ENCODE measurements at places on chromosomes 1 and 21.

DNA sequence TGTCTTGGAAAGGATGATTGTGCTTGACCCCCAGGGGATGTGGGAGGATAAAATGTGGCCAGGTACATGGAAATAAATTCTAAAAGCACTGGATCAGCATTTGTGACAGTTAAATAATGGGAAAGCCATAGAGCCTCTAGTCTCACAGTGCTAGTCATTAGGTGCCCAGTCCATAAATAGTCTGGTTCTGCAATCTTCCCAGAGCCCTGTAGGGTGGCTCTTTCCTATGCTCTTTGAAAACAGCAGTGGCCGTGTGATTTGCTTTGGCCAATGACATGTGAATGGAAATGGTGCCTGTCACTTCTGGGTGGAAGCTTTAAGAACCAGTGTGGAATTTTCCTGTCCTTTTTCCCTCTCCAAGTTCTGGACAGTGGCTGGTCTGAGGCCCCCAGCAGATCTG is 113.2 kb downstream of the TRABD2B start:
- DNase-seq = no peak

DNA sequence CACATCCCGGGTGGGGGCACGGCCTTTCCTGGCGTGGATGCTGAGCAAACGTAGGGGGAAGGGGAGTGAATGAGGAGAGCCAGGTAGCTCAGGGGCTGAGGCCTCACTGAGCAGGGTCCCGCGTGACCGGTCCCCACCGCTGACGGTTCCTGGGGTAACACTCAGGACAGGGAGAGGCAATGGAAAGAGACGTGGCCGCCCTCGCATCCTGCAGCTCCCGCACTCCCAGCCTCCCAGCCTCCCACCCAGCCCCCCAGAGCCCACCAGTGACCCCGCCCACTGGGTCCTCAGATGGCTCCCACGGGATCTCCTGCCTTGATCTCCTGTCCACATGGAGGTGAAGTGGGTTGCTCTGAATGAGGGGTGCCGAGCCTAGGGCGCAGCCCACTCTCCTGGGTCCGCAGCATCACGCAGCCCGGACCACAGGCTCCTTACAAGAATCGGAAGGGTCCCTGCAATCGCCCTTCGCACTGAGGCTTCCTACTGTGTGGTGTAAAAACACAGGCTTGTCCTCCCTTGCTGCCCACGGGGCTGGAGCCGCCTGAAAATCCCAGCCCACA is 2.4 kb downstream of the TSPEAR start:
- DNase-seq = no peak

DNA sequence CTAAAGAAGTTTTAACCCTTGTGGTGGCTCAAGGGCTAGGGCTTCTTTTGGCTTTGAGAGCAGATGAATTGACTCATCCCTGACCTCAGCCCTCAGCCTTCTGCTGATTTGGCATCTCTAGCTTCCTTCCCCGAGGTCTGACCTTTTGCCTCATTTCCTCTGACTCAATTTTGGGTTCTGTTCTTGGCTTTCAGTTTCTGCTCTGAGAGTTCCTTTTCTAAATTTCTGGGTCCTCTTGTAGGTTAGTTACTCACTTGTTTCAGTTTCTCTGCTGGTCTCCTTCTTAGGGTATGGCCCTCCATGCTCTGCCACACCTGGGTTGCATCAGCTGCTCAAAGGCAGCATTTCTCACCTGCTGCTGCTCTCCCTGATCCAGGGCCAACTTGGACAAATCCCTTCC is 19.4 kb downstream of the PDE4B start:
- DNase-seq = no peak

GRCh38 chr1:215111916-215112315 is 29.4 kb downstream of the KCNK2 start:
- DNase-seq = no peak

- DNase-seq = no peak
Observed at GRCh38 chr1:180358649-180359048, 128.6 kb downstream of the LHX4 start.

DNA sequence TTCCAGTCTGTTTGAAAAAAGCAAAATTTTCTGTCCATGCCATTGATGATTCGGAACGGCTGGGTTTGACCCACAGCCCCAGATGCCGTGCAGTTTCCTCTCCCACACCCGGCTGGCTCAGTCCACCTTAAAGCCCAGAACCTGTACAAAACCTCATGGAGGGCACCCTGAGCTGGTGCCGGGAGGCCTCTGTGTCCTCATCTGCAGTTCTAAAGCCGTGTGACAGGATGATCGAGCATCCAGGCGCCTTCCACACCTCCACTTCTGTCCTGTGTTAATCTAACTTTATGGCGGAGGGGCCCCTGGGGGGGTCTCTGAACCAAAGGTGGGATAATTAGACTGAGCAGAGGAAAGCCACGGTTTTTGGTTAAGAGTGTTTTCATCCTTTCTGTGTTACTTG is 49.6 kb downstream of the SLC37A1 start:
- no peak for DNase-seq

GRCh38 chr1:114503916-114504422 is 7.0 kb downstream of the TRIM33 start:
- no peak for DNase-seq

DNA sequence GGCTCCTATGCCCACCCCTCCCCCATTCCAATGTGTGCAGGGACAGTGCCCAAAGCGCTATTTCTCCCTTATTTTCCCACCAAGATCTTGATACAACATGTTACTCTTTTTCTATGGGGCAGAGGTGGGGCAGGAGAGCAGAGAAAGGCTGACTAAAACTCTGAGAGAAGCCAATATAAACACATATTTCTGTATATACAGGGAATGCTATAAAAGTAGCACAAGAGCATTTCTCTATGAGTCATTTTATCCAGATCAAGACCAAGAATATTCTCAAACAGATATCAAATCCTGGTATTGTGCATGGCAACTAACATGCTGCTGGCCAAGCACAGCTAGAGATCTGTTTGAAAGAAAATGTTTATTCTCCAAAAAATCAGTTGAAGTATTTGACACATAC is 7.3 kb downstream of the WDR26 start:
- DNase-seq = no peak

GRCh38 chr1:9900142-9901043 is 9.7 kb downstream of the CTNNBIP1 start:
- no peak for DNase-seq

DNA sequence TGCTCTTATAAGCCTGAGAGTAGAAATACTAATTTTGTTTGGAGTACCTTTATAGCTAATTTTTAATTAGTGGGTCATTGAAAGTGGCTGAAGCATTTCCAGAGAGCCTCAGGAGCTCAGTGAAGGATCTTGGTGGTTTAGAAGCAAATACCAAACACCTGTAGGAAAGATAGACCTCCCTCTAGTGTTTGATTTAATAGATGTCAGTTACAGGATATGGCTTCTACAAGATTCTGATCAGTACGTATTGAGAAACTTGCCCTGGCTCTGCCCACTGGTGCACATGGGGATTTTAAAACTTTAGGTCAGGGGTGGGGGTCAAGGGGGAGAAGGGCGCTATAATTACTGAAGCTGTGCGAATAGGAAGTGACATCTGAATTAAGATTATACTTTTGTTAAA is 122.2 kb downstream of the POU2F1 start:
- no peak for DNase-seq

DNA sequence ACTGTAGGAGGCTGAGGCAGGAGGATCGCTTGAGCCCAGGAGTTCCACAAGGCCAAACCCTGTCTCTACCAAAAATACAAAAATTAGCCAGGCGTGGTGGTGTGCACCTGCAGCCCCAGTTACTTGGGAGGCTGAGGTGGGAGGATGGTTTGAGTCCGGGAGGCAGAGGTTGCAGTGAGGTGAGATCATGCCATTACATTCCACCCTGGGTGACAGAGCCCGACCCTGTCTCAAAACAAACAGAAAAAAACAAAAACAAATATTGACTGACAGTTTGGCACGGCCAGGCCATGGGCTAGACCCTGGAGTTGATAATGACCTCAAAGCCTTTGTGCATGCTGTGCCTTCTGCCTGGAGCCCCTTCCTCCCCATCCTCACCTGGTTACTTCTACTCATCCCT is 19.2 kb upstream of the RSPO1 start:
- no peak for DNase-seq

GRCh38 chr1:199854686-199855321 is 172.7 kb upstream of the NR5A2 start:
- no peak for DNase-seq

DNA sequence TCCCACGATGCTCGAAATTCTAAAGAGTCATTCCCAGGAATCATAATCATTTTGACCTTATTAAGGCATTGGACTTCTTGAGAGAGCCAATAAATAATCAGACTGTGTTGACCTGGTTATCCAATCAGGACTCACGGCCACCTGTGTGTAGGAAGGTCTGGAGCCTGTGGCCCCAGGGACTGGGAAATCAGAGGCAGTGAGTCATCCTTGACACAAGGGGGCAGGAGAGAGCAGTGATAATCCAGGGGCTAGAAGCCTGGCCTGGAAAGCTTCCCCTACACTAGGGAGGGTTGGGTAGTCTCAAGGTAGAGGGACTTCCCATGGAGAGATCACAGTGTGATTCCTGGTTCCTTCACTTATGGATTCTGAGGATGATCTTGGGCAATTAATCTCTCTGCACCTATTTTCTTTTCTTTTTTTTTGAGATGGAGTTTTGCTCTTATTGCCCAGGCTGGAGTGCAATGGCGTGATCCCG is 4.7 kb downstream of the MR1 start:
- peak; percentile 57 for DNase-seq

GRCh38 chr1:41689558-41689981 is 205.1 kb upstream of the EDN2 start:
- no peak for DNase-seq

DNA sequence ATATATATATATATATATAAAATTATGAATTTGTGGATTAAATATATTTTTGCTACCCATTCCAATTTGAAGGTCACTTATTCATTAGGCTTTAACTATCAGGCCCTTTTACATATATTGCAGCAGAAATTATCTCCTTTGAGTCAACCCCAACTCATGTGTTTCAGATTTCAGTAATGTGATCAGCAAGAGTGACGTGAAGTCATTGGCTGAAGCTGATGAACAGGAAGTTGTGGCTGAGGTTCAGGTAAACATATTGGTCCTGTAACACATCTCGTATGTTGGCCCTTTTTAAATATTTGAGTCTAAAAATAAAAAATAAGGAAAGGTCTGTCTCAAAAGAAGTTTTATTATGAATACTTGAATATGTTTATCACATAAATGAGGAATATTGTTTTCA is 8.5 kb downstream of the VPS45 start:
- no peak for DNase-seq

DNA sequence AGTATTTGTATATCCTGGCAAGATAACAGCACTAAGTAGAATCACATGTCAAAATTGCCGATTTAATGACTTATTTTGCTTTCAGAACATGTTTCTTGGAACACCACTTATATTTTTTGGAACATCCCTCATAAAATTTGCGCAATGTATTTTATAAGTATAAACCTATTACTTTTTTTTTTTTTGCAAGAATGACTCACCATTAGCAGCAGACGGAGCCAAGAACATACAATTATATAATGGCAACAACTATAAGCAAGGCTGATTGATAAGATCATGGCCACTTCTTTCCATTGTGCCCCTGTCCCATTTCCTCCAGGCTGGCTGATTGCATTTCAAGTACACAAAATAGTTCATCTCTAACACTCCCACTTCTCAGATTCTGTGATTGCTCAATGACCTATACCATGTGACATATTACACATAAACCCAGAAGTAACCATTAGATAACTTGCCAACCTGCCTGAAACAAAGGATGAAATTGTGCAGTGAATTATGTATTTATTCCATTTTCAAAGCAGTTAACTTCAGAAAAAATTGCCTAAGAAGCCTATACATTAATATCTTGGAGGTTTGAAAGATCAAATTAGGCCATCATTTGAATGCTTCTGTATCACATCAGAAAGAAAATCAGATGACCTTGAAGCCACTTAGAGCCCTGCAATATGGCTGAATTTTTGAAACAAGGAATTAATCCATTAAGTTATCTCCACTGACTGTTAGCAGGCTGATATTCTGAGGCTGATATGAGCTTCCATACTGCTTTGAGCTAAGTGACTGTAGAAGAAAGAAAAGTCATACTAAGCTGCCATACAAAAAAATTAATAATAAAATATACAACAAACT is 77.8 kb upstream of the PRMT6 start:
- DNase-seq = no peak

DNA sequence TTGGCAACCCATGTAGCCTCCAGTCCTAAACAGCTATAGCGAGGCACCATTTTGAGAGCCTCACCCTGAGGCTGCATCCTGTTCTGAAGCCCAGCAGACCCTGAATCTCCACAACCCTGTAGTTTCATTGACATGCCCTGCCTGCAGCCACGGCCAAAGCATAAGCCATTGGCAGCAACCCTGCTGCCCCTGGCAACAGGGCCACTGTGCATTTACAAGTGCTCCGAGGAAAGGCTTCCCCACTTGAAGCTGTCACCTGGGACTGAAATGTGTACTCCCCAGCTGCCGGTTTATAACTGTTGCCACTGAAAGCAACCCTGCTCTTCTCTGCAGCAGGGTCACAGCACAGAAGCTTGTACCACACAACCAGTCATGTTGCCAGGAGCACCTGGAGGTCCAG is 124.2 kb upstream of the OLFM3 start:
- no peak for DNase-seq

GRCh38 chr1:227886993-227887696 is 60.6 kb downstream of the WNT9A start:
- DNase-seq = no peak

- DNase-seq = no peak
Observed at GRCh38 chr1:234614081-234614489, 4.1 kb upstream of the IRF2BP2 start.

- DNase-seq = no peak
Observed at GRCh38 chr1:224458296-224458695, 23.7 kb upstream of the WDR26 start.

GRCh38 chr1:41323243-41323642 is 38.0 kb upstream of the FOXO6 start:
- DNase-seq = no peak

Measured in activated T-cell treated with anti-CD3 and anti-CD28 coated beads, Interleukin-2, amount 50 U/mL, for 4 hours (primary cell).